ENCODE measurements at places on chromosomes 7 and 10.

- DNase-seq, result no peak
Observed at GRCh38 chr7:32639122-32639521, 143.8 kb downstream of the AVL9 start.

- DNase-seq, result no peak
Observed at GRCh38 chr10:24435374-24435773, 226.4 kb downstream of the KIAA1217 start.

- no peak for DNase-seq
Observed at GRCh38 chr10:129956286-129956670, 7.8 kb downstream of the EBF3 start.

- no peak for DNase-seq
Observed at GRCh38 chr10:21934307-21934706, 69.2 kb downstream of the DNAJC1 start.

DNA sequence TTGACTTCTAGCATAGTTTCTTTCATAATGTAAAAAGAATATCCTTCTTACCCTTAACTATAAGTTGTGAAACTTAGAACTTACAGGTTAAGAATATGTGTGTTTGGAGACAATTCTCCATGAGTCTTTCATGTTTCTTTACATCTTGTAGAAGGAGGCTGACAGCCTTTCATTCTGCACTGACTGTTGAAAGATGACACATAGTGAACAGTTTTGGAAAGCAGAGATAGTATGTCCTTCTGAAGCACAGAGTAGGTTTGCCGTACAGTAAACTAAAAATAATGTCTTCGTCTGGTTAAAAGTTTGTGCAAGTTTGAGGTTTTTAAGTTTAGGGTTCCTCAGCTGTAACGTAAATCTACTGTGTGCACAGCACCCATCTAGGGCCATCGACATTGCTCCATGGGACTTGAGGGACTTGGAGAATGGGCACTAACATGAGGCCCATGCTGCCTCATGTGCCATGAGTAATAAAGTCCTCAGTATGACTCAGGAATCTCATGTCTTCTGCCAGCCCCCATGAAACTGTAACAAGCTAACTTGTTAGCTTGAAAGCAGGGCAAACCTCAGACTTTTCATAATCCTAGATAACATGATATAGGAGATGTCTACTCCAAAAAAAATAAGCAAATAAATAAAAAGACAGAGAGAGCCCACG lies 24.5 kb upstream of the ELAPOR2 start:
- DNase-seq, result no peak

- DNase-seq, result no peak
Observed at GRCh38 chr7:98727146-98727709, 110.1 kb downstream of the NPTX2 start.
